GOT3 (cell line): ENCODE measurements at places on chromosomes 2 and 18.

DNA sequence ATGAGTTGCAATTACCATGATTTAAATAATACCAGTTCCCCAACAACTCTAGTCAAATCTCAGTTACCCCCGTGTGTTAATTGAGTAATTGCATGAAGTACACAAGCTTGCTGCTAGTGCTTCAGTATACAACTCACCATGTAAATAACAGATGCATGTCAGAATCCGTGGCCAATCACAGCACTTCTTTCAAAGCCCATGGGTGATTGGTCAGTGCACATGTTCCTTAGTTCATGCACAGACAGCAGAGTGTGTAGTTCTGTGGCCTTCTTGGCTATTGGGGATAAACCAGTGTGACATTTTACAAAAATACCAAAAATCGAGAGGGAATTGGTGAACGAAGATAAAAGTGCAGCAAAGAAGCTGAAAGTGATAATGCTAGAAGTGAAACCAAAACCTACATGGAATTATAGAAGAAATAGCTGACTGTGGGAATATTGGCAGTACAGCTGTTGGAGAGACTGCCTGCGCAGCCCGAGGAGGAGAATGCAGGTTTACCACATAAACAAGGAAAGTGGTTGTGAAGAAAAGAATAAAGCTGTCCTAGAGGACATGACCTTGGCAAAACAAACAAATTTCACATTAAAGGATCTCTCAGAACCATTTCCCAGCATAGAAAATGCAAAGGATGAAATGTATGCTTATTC is 59.4 kb downstream of the NEDD4L start:
- DNase-seq: no peak

DNA sequence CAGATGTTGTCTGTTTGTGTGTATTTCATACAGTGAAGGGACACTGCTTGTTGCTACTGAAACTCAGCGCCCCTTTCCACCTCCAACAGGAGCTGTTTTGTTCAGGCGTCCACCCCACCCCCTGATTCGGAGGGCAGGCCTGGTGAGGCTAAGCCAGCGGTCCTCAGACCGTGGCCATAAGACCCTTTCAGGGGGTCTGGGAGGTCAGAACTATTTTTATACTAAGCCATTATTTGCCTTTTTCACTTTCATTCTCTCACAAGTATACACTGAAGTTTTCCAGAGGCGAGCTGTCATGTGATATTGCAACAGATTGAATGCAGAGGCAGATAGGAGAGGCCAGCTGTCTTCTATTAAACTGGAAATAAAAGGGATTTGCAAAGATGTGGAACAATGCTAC is 39.7 kb upstream of the IGFBP5 start:
- DNase-seq: no peak

GRCh38 chr18:57784034-57784800 is 18.9 kb downstream of the ATP8B1 start:
- no peak for DNase-seq

- DNase-seq: no peak
Measured at GRCh38 chr2:196075196-196075595, 6.6 kb upstream of the DNAH7 start.

DNA sequence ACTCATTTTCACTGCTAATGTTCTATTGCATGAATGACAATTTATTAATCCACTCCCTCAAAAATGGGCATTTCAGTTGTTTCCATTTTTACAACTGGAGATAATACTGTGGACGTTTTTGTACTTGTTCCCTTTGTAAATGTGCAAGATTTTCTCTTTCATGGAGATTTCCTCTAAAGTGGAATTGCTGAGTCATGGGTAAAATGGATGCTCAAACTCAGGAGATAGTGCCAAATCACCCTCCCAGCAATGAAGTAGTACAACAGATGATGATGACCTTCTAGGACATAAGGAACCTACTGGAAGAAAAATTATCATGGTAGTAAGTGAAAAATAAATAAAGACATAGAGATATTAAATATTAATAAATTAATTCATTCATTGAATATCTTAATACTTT is 460.8 kb upstream of the CHST9 start:
- DNase-seq: no peak

GRCh38 chr18:61608316-61608715 is 275.1 kb downstream of the CDH20 start:
- no peak for DNase-seq

DNA sequence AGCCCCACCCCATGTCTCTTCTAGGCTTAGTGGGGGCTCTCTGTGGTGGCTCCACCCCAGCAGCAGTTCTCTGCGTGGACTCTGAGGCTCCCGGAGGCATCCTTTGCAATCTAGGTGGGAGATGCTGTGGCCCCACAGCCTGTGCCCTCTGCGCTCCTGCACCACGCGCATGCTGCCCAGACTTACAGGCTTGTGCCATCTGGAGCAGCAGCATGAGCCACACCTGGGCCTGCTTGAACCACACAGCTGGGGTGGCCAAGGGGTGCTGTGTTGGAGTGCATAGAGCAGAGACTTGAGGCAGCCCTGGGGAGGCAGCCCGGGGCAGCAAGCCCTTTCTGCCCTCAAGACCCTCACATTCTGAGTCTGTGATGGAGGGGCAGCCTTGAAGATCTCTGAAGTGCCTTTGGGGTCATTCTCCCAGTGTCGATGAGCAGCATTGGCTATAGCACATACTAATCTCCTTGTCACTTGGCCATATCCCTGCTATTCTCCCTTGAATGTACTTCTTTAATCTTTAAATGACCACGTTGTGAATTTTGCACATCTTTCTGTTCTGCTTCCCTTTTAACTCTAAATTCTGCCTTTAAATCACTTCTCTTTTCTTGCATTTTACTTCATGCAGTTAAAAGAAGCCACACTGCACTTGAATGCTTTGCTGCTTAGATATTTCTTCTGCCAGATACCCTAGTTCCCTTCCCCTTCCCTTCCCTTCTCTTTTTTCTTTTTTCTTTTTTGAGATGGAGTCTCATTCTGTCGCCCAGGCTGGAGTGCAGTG is 62.4 kb downstream of the NCAPH start:
- DNase-seq: no peak

GRCh38 chr2:130183512-130184373 is 1.7 kb downstream of the MZT2B start:
- DNase-seq: no peak

GRCh38 chr2:235263205-235264120 is 230.4 kb upstream of the AGAP1 start:
- DNase-seq: peak; percentile 46

GRCh38 chr2:192827735-192828134 is 633.0 kb upstream of the TMEFF2 start:
- DNase-seq: no peak

DNA sequence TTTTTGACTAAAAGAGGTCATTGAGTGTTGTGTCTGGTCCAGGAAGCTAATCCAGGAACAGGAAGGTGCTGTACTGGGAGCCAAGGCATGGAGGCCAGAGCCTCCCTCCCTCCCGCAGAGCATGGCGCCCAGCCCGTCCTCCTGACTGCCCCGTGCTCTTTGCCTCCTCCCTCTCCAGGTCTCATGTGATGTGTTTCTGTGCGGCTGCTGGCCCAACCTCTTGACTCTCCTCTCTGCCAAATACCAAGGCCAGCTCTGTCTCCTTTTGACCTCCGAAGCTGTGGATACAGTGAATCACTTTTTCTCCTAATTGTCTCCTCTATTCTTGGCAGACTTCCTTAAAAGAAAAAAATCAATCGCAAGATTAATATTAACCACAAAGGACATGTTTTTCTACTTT is 284.1 kb downstream of the PHLPP1 start:
- peak; percentile 3 for DNase-seq
